Mammary epithelial cell (primary cell): ENCODE measurements at places on chromosomes 2 and 18.

DNA sequence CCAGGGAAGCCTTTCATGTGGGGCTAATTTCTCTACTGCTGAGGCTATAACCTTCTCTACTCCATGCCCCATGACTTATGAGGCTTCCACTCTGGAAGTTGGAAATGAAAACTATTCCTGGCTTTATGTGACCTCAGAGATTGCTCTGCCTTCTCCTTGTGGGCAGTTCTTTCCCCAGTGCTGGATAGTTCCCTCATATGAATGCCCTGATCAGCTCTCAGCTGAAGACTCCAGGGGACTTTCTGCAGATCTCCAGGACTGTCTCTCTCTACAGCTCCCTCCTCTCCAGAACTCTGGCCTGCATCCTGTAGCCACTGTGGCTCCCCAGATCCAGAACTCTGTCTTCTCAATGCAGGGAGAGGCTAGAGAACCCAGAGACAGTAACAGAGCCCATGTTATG, 235.1 kb downstream of the SEPTIN10 start:
- no peak for DNase-seq

GRCh38 chr2:111656436-111656835, 227.6 kb downstream of the ANAPC1 start:
- no peak for DNase-seq

GRCh38 chr2:147156970-147157369, 687.9 kb upstream of the ACVR2A start:
- no peak for DNase-seq

DNA sequence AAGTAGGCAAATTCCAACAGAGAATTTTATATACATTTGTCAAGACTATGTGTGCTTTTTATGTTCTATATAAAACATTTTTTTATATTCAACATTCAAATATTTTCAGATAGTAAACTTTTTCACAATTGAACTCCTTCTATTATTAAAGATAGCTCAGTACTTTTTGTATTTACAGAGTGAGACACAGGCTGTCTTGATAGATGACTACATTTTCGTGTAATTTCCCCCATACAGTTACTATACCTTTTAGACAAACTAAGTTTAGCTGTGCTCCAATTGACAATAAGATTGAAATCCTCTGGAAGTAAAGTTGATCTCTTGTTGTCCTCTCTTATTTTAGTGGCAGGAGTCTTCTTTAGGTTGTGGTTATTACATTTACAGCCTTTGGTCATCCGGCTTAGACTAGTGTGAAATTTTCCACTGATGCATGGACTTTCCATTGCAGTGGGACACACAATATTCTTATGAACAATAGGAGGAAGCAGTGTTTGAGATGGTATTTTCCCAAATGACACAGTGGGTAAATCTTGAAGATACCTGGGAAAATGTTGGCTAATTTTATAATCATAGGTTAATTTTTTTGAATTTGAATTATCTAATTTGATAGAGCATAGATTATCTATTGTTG, 21.0 kb downstream of the ZSWIM2 start:
- DNase-seq = no peak

- no peak for DNase-seq
Observed at GRCh38 chr2:218028189-218028495, 25.3 kb upstream of the TNS1 start.

DNA sequence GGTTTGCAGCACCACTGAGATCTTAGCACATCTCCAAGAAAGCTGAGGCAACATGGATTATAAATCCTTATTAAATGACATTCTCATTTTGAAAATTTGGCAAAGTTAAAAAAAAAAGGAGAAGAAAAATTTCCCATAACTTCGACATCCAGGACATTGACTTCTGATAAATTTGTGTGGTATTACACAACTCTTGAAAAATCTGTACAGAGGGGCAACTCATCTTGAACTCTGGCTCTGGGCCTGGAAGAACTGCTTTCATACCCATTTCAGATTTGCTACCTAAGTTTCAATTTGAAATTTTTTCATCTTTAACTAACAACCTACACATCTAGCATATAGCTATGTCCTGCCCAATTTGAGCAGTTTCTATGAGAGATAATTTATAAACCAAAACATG, 118.0 kb upstream of the UGP2 start:
- no peak for DNase-seq

GRCh38 chr2:164840458-164840929, 1.1 kb downstream of the COBLL1 start:
- DNase-seq = peak; percentile 55

- no peak for DNase-seq
Observed at GRCh38 chr2:161839926-161840325, 215.7 kb downstream of the SLC4A10 start.

DNA sequence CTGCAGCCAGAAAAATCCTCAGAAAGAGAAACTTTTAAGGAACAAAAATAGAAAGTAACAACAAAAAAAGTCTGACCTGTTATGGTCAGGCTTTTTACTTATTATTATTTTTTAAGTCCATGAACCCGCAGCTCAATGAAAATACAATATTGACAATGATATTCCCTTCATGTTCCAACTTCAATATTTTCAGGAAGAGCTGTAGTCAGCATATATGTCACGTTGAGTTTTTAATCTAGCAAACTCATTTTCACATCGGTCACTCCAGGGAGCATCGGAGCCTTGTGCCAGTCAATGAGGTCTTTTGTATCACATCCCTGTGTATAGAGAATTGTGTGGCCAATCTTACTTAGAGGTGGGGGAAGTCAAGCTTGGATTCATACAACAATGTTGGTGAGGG, 568.4 kb upstream of the GCFC2 start:
- DNase-seq = no peak

GRCh38 chr18:48095726-48096125, 165.3 kb upstream of the SMAD2 start:
- no peak for DNase-seq

GRCh38 chr18:7023063-7023580, 94.5 kb downstream of the LAMA1 start:
- no peak for DNase-seq

DNA sequence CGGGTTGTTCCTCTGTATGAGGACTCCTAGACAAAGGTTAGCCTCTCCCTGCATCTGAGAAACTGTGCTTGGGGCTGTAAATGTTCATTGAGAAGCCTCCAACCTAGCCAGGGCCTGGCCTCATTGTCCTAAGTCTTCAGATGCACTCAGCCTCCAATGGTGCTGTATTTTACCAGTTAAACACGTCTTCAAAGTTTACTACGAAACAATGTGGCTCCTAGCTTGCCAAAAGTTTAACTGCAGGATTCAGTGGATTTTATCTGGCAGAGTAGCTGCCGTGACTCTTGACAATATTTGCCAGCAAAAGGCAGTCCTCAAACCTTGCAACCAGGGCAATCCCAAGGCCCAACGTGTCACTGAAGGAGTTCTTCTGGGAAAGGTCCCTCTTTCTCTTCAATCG, 1.1 kb downstream of the PID1 start:
- no peak for DNase-seq

- DNase-seq = no peak
Observed at GRCh38 chr18:75219745-75220375, 9.3 kb downstream of the TSHZ1 start.

GRCh38 chr2:31032475-31032874, 105.8 kb downstream of the GALNT14 start:
- DNase-seq = no peak

- no peak for DNase-seq
Observed at GRCh38 chr18:42365591-42365990, 410.6 kb downstream of the PIK3C3 start.

- no peak for DNase-seq
Observed at GRCh38 chr2:33214857-33215256, 261.6 kb upstream of the RASGRP3 start.

DNA sequence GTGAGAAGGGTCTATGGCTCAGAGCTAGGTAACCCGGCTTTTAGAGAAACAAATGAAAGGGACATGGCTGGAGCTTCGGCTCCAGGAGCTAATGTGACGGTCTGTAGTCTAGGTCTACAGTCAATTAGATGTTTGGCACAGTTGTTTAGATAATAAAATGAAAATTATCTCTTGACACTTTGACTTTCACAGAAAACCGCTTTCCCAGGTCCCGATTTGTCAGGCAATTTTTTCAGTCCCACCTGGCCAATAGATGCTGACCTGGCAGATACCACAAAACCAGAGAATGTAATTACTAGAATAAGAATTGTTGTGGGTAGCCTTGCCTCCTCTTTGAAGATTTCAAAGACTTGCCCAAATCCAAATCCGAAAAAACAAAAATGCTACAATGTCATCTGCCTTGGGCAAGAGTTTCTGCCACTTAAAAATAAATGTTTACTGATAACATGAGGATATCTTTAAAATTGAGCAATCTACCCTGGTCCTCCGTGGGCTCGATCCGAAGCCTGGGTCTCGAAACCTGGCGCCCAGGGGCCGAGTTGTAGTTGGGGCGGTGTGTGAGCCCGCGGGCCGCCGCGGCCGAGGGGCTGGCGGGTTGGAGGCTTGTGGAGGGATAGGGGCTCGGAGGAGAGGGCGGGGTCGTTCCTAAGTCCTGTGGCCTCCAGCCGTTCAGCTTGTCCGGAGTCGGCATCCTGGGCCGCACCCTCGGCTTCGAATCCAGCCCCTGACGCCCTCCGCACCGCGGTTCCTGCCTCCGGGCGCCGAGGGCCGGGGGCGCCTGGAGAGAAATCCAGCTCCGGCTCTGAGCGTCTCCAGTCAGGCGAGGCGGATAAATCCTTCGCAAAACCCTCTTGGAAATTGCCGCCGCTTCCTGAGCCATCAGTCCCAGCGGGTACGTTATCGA, 2.3 kb downstream of the EMX1 start:
- no peak for DNase-seq

GRCh38 chr2:43592443-43592842, 3.4 kb downstream of the THADA start:
- no peak for DNase-seq

DNA sequence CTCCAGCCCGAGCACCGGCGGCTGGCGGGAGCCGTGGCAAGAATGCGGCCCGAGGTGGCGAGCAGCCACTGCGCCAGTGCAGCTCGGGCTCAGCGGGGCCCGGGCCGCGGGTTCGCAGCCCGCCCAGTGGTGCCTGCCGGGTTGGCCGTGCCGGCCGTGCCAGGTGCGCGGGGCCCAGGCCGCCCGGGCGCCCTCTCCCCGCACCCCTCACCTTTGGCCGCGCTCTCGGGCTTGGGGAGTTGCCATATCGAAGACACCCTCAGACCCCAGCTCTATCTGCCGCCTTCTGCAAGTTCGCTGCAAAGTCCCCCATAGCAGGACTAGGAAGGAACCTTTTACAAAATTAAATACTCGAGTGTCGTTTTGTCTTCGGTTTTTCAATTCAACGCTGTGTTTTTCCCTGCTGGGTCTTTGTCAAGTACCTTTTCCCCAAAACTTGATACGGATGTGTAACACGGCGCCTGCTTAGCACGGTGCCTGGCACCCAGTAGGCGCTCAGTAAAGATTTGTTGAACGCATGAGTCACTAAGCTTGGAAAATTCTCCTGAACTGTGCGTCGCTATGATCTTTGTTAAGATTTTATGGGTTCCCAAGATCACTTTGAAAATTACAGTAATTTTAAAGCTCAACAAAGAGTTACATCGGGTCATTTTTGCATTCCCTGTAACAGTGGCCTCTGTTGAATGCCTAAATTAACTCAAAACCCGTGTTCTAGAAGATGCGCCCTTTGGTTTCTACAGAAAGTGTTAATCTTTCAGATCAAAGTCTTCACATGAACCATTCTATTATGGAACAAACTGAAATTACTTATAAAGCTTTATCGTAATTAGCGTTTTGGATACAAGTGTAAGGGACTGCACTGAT, 750 bp downstream of the STRADB start:
- peak; percentile 16 for DNase-seq

GRCh38 chr2:118971245-118972122, 29.5 kb downstream of the MARCO start:
- peak; percentile 83 for DNase-seq

GRCh38 chr2:64658269-64658668, 4.6 kb upstream of the SERTAD2 start:
- no peak for DNase-seq

- no peak for DNase-seq
Observed at GRCh38 chr2:131369954-131370353, 6.0 kb upstream of the RAB6D start.

GRCh38 chr2:10434886-10435819, 13.0 kb downstream of the ODC1 start:
- peak; percentile 41 for DNase-seq

DNA sequence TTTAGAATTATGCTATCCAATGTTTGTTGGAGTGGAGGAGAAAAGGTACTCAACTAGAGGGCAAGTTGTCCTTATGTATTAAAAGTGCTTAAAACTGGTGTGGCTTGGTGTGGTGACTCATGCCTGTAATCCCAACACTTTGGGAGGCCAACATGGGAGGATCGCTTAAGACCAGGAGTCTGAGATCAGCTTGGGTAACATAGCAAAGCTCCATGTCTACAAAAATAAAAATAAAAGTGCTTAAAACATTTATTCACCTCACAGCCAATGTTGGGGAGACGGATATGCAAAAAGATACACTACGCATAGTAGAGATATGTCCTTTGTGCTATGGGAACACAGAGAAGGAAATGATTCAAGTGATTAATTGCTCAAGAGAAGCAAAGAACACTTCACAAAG, 19.3 kb upstream of the TNFAIP6 start:
- DNase-seq = no peak

- DNase-seq = no peak
Observed at GRCh38 chr2:109377976-109378375, 235.8 kb downstream of the SEPTIN10 start.

DNA sequence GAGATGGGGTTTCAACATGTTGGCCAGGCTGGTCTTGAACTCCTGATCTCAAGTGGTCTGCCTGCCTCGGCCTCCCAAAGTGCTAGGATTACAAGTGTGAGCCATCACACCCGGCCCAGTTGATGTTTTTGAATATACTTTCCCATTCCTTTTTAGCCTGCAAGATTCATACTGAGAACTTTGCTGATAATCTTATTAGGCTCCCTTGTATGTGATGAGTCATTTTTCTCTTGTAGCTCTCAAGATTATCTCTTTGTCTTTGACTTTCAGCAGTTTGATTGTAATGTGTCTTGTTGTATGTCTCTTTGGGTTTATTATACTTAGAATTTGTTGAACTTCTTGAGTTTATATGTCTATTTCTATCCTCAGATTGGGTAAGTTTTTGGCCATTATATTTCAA, 81.4 kb downstream of the OTX1 start:
- no peak for DNase-seq

GRCh38 chr2:190080527-190081049, 18.1 kb upstream of the MSTN start:
- no peak for DNase-seq

GRCh38 chr2:21269382-21269781, 145.6 kb downstream of the TDRD15 start:
- no peak for DNase-seq

- DNase-seq = no peak
Observed at GRCh38 chr2:194126418-194126817, 1530.6 kb upstream of the SLC39A10 start.

- DNase-seq = peak; percentile 92
Observed at GRCh38 chr2:226427538-226428307, 371.9 kb downstream of the IRS1 start.

- DNase-seq = no peak
Observed at GRCh38 chr2:239605409-239605808, 204.6 kb upstream of the HDAC4 start.

DNA sequence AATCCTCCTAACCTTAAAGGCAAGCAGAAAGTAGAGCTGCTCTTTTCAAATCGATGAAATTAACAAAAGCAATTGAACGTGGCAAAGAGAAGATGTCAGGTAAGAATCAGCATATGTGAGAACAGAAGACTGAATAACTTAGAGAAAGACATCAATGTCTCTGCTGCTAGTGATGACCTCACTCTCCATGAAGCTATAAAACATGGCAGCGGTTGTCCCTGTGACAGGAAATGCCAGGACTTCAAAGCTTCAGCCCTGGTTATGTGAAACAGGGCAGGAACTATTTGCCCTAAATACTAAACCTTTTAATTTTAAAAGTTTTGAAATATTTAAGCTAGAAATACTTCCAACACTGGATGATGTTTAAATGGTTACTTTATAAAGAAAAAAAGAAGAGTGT, 383.7 kb downstream of the XIRP2 start:
- no peak for DNase-seq
